ENCODE measurements at places on chromosomes 4 and X. TPM values are rescaled to one million over a fixed set of nuclear protein-coding genes. Genes with fewer than 3 reads are reported as not detected.

The PFKFB1 gene
- polyA plus RNA-seq = 0.43 TPM

The MAP7D2 gene
- 2.8 TPM for polyA plus RNA-seq

The CYBB gene
- 13.0 TPM for polyA plus RNA-seq

The PLXNB3 gene
- 1.6 TPM for polyA plus RNA-seq

The RCHY1 gene
- 49.6 TPM for polyA plus RNA-seq

The FAM114A1 gene
- 32.3 TPM for polyA plus RNA-seq

The ZDHHC15 gene
- 7.5 TPM for polyA plus RNA-seq

The PRDM8 gene
- 3.5 TPM for polyA plus RNA-seq

The FAM149A gene
- 63.0 TPM for polyA plus RNA-seq

The MAGED1 gene
- polyA plus RNA-seq = 296 TPM

The FMR1NB gene
- not detected for polyA plus RNA-seq

The ELMOD2 gene
- 42.9 TPM for polyA plus RNA-seq

GRCh38 chrX:76127341-76127740 is 45.5 kb upstream of the PBDC1 start:
- no peak for DNase-seq

- DNase-seq = no peak
These were observed 97.0 kb downstream of the AFAP1 start for GRCh38 chr4:7842384-7843279.

DNA sequence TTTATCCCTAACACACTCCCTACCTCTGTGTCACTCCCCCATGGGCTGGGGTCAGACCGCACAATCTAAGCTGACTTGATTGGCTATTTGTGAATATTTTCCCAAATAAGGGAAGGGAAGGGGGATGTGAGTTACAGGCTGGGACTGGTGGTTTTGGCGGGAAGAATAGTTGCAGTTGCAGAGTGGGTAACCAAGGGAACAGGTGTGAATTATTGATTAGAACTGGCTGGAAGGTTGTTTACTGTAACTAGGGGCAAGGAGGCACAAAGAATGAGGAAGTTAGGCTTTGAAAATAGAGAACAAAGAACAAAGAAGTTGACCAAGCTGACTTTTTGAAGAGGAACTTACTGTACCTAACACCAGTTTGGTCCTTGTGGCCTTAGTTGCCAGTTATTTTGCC is 88.0 kb upstream of the XAGE2 start:
- no peak for DNase-seq

DNA sequence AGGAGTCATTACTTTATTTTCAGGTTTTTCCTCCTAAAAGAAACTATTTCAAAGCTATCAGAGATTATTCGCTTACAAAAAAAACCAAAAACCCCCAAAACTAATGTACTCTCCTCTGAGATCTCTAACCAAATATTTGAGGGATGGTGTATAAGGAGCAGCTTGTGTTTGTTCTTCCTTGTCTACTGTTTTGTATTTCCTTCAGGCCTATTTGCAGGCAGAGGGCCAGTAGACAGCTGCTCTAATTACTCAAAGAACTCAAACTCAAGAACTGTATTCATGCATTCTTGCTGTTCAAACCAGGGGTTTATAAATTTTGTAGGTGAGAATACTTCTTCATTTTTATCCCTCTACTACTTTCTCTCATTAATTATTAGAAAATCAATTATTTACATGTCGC is 51.3 kb downstream of the SH3RF1 start:
- DNase-seq = no peak

- no peak for DNase-seq
These were observed 329.3 kb upstream of the RPS6KA3 start for GRCh38 chrX:20595928-20596575.

DNA sequence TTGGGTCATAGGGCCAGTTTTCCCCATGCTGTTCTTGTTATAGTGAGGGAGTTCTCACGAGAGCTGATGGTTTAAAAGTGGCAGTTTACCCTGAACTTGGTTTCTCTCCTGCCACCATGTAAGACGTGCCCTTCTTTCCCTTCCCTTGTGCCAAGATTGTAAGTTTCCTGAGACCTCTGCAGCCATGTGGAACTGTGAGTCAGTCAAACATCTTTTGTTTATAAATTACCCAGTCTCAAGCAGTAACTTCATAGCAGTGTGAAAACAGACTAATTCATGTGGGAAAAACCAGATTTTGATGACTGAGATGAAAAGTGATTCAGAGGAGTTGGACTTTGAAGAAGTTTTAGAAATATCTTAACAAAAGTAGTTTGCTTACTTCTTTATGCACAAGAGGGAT is 101.4 kb downstream of the ARHGAP10 start:
- no peak for DNase-seq

DNA sequence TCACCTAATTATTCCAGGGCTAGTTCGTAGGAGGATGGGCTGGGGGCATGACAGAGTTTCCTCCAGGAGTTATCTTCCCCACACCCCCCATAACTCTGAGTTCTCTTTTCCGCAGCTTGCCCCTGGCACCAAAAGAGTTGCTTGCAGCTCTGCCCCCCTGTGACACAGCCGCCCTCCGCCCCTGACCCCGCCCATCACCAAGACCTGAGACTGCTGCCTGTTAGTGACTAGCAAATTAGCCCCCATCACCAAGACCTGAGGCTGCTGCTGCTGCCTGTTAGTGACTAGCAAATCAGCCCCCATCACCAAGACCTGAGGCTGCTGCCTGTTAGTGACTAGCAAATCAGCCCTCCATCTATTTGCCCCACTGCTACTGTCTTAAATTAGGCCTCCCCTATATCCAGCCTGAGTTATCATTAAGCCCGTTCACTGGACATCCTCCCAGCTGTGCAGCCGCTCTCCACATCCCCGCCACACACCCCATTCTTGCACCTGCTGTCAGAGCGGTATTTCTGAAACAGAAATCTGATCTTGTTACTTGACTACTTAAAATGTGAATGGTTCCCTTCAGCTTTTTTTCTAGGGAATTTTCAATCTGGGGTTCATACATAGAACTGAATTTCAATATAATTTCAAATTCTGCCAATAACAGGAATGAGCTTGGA is 1.5 kb upstream of the PAPSS1 start:
- DNase-seq = no peak

GRCh38 chrX:39726771-39727170 is 371.0 kb downstream of the BCOR start:
- no peak for DNase-seq

DNA sequence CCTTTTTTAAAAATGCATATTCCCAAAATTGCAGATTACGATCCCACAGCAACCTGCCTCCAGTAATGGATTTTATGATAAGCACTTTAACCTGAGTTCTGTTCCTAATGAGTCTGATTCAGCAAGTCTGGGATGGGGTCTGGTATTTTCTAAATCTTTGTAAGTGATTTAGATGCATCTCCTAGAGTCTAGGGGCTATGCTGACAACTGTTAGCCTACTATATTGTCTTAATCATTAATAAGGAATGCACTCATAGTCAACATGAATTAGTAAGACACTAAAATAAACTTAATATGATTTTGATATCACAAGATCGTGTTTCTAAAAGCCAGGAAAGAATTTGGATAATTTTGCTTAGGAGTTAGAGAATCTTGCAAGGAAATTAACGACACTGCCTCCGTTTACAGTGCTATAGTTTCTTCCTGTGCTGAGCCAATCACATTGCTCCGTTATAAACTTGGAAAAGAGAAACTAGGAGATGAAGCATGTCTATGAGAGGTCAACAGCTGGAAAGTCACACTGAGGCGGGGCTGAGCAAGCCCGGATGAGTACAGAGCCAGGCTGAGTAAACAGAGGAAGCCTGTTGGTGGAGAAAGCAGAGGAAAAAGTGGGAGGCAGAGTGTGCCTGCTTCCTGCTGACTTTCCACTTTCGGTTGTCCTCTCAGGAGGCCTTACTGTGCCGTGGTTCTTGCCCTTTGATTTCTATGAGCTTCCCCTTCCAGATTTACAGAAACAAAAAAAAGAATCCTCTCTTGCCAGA is 5.4 kb downstream of the SCARB2 start:
- DNase-seq = no peak

DNA sequence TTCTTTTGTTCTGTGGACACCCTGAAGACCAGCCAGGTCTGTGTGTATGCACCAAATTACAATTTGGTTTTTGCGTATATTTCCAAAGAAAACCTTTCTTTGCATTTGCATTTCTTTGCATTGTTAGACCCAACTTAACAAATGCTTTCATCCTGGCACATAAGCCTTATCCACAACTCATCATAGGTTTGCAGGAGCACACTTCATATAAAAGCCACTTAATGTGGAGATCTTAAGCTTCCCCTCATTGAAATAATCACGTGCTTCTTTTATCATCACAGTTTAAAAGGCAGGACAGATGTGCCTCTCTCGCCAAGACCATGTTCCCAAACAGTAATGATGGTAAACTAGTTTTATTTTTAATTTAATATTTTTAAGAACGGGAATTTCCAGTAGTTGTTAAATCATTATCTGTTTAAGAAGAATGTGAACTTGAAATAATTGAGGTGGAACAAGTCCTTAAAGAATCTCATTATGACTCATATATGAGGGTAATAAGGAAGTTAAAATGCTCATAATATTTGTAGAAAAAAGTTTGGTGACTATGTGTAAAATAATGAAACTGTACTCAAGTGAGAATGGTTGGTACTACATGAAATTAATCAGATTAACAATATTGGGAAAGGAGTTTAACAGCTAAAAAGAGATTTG is 65.5 kb downstream of the GLRA3 start:
- DNase-seq = no peak

DNA sequence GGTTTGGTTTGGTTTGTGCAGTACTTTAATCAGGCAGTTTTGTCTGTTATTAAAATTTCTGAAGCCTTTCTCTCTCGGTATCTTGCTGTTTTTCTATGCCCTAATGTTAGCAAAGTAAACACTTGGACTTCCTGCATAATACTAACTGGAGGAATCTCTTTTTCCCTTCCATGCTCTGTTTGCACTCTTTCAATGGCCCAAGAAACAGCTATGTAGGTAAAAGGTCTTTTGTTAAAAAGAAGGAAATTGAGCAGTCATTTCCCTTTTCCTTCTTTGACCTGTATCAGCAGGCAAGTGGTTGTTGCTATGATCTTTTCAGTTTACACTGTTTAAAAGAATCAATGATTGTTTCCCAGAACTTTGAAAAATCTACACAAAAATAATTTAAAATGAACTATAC is 82.7 kb downstream of the CCSER1 start:
- DNase-seq = no peak

DNA sequence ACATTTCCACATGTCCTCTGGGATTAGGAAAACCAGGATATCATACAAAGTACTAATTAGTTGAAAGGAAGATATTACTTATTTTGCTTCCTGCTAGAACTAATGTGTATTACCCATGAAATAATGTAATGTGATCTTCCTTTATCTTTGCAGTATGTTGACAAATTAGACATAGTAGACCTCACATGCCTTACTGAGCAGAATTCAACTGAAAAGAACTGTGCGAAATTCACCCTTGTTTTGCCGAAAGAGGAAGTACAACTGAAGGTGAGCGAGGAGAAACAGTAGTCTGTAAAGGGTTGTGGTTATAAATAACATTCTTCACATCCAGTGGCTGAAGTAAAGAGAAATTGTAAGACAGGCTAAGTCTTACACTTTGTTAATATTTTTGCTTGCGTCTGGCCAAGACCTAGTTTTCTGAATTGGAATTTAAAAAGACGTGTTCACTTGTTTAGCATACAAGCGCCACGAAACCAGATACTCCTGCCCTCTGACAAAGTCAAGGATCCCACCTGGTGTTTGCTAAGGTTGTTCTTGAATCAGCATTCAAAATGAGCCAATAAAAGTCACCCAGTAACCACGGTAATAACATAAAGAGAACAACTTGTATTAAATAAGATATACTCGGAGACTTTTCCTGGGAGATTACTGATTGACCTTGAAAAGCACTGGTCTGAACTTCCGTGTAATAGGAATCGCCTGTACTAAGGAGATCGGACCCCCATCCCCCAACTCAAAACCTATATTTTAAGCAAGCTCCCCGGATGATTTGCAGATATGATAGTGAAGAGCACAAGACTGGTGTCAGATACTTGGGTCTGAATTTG is 16.9 kb downstream of the STAP1 start:
- peak; percentile 9 for DNase-seq

DNA sequence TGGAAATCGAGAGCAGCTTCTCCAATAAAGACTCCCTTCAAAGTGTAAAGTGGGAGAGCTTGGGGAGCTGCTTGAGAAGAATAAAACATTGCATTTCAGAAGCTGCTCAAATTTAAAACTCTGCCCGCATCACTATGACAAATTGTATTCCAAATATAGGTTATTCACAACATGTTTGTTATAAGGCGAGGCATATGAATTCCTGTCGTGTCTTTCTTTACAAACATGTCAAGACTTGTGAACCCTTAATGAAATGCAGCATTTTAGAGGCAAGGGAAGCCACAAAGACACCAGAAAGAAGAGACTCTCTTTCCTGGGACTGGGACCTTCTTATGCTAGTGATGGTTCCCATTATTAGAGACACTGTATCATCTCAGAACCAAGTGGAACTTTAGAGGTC is 311.2 kb downstream of the DHX15 start:
- no peak for DNase-seq

GRCh38 chr4:114281164-114281960 is 301.9 kb upstream of the ARSJ start:
- DNase-seq = no peak

GRCh38 chrX:72351606-72352334 is 46.1 kb upstream of the CITED1 start:
- no peak for DNase-seq

DNA sequence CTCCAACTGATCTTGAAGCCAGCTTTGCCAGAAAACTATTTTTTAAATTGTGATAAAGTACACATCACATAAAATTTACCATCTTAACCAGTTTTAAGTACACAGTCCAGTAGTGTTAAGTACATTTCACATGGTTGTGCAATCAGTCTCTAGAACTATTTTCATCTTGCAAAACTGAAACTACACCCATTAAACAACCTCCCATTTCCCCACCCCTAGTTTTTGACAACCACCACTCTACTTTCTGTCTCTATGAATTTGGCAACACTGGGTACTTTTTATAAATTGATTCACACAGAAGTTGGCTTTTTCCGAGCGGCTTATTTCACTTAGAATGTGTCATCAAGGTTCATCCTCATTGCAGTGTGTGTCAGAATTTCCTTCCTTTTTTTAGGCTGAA is 31.0 kb downstream of the TRPC5 start:
- DNase-seq = no peak

DNA sequence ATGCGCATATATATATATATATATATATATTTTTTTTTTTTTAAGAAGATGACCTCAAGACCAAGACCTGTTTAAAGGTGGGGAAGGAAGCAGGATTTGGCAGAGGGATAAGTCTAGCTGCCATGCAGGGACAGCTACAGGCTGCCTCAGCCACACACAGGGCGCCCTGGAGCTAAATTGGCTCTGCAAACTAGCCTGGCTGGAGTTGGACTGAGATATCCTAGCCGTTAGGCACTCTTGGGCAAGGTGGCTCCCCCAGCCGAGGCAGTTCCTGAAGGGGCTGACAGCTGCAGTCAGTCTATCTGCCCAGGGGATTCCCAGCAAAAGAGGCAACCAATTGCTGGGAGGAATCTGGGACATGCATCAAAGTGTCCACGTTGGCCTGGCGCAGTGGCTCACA is 21.9 kb downstream of the TRIML1 start:
- no peak for DNase-seq

- DNase-seq = no peak
These were observed 598.1 kb upstream of the ACTRT1 start for GRCh38 chrX:128650326-128650725.

DNA sequence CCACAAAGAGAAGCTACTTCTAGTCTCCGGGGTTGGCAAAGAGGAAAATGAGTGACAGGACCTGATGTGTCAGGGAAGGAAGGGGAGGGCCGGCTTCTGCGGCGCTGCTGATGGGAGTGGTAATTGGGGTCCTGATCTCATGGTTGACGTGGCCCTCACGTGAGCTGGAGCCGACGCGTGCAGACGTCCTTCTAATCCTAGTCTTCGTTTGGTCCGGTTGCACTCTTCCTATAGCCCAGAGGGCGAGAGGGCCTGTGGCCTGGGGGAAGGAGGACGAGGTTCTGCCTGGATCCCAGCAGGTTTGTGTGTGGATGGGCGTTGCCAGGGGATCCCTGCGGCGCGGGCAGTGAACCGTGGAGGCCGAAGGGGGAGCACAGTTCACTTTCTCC is at the start of gene ARMCX1:
Gene ARMCX1, plus strand, starts transcription at position 186 of the 389 bp plus-strand sequence. CDS start 2,384 bp downstream, outside the sequence.
- DNase-seq = peak; percentile 45
